Hematopoietic multipotent progenitor cell (in vitro differentiated cells): ENCODE measurements at places on chromosomes 2 and 18. TPM values are rescaled to one million over a fixed set of nuclear protein-coding genes. Genes with fewer than 3 reads are reported as not detected.

- no peak for DNase-seq
These were observed 18.7 kb upstream of the SULT1C3 start for GRCh38 chr2:108220942-108221541.

DNA sequence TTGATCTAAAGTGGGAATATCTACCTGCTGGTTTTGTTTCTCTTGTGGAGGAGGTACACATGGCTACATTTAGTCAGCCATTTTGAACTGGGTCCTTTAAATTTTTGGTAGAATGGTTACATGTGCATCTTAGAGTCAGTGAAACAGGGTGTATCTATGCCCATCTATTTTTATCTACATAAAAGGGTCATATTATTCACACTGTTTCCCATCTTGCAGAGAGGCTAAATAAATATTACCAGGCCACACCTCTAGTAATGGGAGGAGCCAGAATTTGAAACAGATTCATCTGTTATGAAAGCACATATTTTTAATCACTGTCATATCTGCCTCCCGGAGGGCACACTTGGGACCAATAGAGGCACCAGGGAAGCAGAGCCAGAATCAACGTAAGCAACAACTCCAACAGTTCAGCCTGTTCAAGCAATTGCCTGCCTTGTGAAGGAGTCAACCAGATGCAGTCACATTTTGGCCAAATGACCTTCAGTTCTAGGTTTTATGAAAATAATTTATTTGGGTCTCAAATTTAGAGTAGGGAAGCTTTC, 376.8 kb downstream of the TSN start:
- DNase-seq = no peak

- no peak for DNase-seq
These were observed 212.0 kb downstream of the TNS1 start for GRCh38 chr2:217790681-217791392.

FASTKD1 gene
- 11.6 TPM for total RNA-seq

TACR1 gene
- under 0.01 TPM for total RNA-seq

DNA sequence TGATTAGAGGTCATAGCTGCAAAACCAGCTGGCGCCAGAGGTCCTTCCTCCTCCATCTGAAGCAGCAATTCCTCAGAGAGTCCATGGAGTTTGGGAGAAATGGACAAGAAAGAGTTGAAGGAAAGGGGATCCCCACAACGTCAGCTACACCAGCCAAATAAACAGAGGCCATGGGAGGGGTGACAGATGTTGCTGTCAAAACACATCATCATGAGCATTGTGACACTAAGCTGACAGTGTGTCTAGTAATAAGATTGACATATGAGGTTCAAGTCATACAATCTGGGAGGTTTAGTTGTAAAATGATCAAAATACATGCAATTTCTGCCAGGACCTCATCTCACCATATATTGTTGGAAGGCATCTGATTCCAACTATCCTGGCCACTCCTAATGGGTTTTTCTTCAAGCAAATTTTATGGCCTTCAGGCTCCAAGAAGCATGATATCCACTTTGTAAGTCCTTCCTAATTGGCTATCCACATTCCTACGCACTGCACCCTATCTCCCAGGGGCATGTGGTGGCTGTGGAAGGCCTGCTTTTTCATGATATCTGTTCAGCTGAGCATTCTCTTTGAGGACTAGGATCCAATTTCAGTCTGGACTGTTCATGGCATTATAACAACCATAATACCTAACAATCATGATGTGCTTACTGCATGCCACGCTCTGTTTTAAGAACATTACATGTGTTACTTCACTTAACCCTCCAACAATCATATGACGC, 335.0 kb upstream of the ID2 start:
- DNase-seq = no peak

ERICH2 gene
- total RNA-seq = not detected

CCDC88A gene
- 47.1 TPM for total RNA-seq

NT5DC4 gene
- not detected for total RNA-seq

GRCh38 chr18:33356735-33357134, 83.8 kb downstream of the CCDC178 start:
- no peak for DNase-seq

SLC5A7 gene
- total RNA-seq = not detected

DNA sequence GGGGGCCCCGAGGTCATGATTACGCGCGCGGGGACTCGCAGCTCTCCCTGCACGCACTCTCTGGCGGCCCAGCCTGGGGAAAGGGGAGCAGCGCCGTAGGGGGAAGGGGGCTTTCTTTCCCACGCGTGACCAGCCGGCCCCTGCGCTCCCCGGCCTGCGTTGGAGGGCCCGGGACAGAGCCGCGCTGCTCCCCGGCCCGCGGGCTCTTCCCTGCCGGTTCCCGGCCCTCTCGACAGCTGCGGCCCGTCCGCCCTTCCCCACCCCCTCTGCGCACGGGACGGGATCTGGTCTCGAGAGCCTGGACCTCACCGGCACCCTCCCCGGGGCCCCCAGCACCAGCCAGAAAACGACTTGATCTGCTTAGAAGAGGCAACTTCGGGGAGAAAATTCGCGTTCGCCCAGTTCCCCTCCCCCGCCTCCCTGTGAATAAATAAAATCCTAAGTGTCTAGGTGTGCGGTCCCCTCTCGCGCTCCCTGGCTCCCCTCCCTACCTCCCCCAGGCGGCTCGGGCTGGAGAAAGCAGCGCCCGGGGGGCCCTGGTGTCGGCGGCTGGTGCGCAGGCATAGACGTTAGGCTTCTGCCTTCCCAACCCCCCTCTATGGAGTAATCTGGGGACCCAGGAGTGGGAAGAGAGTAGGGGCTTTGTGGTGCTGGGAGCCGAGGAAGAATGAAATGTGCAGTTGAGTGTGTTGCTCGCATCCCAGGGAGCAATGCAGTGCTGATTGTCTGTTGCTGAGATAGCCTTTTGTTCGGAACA, 803 bp upstream of the FIGN start:
- no peak for DNase-seq

- DNase-seq = no peak
These were observed 19.1 kb downstream of the PAPOLG start for GRCh38 chr2:60775048-60775639.

RTTN gene
- 13.5 TPM for total RNA-seq

DNA sequence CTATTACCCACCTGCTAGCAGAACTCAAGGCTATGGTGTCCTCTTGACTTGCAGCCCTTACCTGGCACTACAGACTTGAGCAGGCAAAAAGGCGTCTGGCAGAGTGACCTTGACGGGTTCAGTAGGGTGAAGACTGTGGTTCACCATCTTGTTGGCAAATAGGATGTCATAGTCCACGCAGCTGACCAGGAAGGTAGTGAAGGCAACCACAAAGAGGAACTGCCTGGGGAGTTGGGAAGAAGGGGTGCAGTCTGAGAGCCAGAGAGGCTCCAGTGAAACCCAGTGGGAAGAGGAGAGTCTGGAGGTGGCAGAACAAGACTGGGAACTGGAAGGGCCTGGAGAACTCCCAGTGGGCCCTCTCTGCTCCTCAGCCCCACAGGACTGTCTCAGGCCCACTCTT, 4.1 kb downstream of the ATG9A start:
- DNase-seq = no peak

- no peak for DNase-seq
These were observed 97.7 kb downstream of the CDC42EP3 start for GRCh38 chr2:37573451-37574388.

C2orf72 gene
- not detected for total RNA-seq

DNA sequence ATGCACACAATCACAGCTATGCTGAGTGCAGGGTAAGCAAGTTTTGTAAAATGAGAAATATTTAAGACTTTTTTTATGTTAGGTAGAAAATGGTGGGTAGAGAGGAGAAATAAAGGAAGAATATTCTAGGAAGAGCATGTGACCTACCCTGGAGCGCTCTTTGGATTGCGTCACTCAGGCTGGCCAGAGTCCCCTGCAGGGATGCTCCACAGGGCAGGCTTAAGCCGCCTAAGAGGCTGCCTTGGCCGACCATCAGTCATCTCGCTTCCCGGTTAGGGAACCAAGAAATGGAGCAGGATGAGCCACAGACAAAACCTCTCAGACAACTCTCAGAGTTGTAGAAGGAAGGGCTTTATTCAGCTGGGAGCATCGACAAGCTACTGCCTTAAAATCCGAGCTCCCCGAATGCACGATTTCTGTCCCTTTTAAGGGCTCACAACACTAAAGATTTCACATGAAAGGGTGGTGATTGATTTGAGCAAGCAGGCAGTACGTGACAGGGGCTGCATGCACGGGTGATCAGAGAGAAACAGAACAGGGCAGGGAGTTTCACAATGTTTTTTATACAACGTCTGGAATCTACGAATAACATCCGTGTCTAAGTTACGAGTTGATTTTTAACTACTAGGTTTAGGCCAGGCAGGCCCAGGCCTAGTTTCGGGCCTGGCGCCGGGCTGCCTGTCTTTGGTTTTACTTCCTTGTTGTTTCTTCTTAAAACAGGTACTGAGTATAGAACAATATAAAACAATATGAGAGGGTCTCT, 1072.0 kb downstream of the CBLN2 start:
- DNase-seq = no peak

GCA gene
- 72.2 TPM for total RNA-seq

GRCh38 chr2:46268196-46268595, 29.0 kb upstream of the EPAS1 start:
- peak; percentile 76 for DNase-seq
